ENCODE measurements at places on chromosomes 12 and 14.

GRCh38 chr14:105335735-105336476 lies 21.4 kb downstream of the PACS2 start:
- DNase-seq: peak; percentile 72

DNA sequence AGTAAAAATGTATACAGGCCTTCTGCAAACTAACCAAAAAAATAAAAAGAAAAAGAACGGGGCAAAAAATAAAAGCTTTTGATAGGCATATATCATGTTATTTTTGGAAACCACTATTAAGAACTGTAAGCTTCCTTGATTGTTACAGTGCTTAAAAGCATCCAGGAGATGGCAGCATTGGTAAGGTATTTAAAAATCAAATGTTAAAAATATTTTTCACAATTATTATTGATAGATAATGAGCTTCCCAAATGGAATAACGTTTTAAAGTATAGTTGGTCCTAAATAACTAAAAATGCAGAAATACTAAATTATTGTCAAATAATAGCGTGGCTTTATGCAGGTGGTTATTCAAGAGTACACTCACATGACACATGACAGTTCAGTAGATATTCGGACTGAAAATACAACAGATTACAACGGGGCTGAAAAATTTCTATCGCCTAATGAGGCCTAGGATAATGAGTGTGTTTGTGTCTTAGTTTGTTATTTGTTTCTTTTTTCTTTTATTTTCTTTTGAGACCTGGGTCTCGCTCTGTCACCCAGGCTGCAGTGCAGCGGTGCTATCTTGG lies 127.2 kb upstream of the ATF7IP start:
- DNase-seq: peak; percentile 59

DNA sequence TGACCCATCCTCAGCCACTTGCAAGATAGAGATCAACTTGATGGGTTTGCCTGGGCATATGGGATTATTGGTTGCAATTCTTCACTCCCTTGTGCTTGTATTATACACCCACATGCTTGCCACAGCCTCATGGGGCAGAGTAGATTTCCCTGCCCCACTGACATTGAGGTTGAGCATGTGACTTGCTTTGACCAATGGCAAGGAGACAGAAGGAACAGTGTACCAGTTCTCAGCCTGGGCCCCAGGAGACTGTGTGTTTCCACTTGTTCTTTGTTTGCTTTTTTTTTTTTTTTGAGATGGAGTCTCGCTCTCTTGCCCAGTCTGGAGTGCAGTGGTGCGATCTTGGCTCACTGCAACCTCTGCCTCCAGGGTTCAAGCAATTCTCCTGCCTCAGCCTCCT lies 31.8 kb downstream of the CALM1 start:
- DNase-seq: no peak

GRCh38 chr14:33554988-33555387 lies 395.9 kb downstream of the EGLN3 start:
- no peak for DNase-seq

DNA sequence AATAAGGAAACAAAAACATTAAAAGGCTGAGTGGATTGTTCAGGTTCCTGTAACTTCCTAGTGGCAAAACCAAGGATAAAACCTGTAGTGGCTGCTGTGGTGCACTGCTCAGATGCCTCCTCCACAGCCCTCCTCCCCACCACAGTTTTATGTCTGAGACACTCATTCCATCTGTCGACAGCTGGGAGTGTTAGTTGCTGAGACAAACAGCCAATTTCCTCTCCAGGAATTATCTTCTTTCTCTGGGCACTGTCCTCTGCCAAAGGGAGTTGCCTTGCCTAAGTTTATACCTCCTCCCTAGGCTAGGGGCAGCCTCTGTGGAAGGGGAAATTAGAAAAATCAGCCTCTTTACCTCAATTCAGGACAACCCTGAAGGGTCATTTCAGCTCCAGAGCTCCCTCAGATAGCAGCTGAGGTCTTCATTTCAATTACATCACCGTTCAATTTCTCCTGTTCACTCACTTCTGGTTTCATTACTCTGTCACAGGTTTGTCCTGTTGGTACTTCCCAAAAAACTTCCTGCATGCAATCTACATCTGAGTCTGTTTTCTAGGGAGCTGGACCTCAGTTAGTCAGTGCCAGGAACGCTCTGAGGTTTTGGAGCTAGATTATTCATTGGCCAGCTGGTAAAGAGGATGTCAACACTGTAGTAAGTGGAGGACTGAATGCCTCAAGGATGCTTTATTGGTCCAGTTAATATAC lies 74.9 kb upstream of the ATP2B1 start:
- DNase-seq: peak; percentile 19

DNA sequence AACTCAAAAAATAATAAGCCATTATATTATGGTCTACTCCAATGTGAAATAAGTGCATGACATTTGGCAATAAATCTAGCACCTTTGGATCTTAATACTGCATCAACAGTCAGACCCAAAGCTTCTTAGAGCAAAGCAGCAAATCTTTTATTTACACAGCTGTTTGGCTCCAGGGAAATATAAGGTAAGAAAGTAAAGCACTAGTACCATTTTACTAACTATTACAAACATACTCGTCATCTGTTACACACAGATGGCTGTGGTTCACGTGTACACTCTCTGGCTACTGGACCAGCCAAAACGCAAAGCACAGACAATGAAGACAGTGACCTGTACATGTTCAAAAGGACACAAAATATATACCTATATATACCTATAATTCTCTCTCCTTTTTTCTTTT lies 2.8 kb downstream of the FGD6 start:
- DNase-seq: no peak

GRCh38 chr12:100326208-100326607 lies 30.7 kb upstream of the SLC17A8 start:
- DNase-seq: no peak

All from pons (tissue), 1 donor.